HTR-8/SVneo (cell line): ENCODE measurements at places on chromosomes 2 and 18.

DNA sequence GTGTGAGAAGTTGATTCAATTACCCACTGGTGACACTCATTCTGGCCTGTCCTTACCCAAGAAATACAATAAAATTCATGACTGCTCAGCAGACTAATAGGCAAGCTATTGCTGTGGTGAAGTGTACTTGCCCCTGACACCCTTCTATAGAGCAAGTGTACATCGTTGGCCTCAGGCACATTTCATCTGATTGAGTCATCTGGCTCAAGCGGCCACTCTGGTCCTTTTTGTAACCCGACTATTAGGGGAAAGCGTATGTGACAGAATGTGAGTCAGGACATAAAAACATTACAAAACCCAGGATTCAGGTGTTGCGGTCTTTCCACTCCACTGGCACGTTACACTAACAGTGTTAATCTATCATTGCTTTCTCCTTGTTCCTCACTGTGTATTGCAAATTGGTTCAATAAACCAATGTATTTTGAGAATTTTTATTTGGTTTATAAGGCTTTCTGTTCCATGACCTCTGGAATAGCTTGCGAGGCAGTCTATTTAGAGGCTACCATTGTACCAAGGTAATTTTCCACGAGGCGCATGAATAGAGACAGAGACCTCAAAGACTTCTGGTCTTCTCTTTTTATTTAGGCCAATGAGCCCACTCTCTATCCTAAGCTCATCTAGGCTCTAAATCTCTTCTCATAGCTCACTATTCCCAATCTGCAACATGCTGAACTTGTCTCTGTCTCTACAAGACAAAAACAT is 10.2 kb upstream of the TTC32 start:
- DNase-seq = peak; percentile 81

- DNase-seq = no peak
Measured at GRCh38 chr2:3102922-3103569, 274.6 kb downstream of the EIPR1 start.

DNA sequence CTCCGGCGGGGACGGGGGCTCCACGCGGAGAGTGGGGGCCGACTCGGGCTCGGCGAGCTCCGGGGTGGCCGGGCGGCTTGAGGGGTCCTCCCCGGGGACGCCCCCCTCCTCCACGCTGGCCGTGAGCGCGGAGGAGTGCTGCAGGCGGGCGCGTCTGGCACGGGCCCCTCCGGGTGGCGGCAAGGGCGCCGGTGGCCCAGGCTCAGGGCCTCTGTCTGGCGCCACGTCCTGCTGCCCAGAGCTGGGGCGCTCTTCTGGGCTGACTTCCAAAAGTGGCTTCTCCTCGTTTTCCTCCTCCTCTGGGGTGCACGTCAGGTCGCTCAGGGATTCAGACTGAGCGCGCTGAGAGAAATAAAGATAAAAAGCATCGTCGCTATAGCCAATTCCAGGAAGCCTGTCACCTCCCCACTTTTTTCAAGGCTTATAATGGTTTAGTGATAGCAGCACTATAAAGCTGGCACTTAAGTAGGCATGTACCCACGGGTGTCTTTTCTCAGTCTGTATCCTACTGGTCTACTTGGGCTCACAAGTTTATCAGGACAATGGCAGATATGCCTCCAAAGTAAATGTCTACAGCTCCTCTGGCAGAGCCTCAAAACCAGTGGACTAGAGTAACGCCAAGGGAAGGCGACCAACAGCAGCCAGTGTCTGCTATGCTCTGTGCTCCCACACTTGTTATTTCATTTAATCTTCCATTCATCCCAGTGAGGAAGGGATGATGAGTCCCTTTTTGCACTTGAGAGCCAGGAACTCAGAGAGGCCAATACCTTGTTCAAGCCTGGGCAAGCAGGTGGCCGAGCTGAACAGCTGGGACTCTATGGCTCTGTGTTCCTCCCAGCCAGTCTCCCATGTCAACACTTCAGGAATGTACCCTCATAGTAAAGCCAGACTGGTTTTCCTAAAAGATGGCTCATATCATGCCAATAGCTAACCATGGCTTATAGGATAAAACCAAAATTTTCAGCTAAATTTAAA is 92.6 kb upstream of the MGAT4A start:
- no peak for DNase-seq

DNA sequence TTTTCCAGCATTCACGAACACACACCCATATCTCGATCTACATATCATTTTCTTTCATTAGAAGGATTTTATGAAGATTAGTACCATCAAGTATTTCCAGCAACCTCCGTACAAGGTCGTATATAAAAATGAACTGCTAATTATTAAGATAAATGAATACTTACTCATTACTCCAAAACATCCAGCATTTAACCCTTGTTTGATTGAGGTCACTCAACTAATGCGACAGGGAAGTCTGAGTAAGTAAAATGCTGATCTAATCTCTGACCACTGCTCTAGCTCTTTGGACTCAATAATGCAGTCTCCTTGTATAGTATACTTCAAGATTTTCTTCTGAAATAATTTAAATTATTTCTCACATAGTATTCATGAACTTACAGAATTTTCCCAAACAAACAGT is 2.0 kb downstream of the ABHD3 start:
- no peak for DNase-seq

- no peak for DNase-seq
Measured at GRCh38 chr2:4515871-4516761, 812.7 kb downstream of the DCDC2C start.

DNA sequence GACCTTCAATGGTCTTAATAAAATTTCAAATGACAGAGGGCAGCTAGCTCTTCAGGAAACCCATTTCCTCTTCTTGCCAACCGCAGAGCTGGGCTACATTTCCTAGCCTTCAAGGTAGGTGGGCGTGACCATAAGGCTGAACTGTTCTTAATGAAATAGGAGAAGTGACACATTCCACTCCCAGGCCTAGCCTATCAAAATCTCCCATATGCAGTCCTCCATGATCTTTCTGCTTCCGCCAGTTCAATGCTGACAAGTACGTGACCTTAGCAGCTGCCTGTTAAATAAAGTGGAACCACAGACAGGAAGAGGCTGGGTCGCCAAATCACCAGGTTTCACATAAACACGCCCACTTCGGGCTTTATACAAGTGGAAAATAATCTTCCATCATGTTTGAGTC is 13.2 kb downstream of the SERPINE2 start:
- no peak for DNase-seq

GRCh38 chr2:758073-758820 is 81.0 kb upstream of the TMEM18 start:
- DNase-seq = no peak

DNA sequence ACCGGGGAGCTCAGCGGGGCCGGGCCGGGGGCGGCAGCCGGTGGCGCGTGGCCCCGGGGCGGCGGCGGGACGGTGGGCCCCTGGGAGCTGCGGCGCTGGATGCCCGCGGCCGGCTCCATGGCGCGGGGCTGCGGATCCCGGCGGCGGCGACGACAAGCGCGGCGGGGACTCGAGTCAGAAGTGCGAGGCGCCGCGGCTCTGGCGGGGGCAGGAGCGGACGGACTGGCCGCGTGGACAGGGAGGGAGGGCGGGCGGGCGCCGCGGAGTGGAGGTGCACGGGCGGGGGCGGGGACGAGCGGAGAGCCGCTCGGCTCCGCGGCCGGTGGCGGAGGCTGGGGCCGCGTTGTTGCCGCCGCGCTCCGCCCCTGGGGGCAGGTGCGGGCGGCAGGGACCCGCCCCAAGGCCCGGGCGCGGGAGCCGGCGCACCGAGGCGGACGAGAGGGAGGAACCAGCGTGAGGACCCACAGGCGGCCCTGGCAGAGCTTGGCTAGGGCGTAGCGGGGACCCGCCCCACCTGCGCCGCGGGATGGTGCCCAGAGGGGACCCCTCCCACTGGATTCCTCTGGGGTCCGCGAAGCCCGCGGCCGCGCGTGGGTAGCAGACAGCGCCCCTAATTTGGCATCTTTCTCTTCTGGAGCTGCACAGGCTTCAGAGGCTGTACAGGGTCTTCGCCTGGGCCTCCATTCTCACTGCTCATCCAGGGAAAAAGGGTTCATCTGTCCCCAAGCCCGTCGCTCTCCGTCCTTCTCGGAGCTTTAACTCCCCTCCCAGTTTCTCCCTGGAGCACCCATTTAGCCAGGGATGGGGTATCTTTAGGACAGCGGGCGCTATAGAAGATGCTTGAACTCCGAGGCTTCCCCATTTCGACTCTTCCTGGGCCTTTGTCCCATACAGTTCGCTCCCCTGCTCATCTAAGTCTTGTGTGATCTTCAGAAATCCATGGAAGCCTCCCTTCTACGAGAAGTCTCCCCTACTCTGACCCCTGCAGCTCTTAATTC is at the start of gene TMEM163:
TMEM163 (minus strand) TSS at position 184 of the 998 bp plus-strand sequence.
- no peak for DNase-seq

DNA sequence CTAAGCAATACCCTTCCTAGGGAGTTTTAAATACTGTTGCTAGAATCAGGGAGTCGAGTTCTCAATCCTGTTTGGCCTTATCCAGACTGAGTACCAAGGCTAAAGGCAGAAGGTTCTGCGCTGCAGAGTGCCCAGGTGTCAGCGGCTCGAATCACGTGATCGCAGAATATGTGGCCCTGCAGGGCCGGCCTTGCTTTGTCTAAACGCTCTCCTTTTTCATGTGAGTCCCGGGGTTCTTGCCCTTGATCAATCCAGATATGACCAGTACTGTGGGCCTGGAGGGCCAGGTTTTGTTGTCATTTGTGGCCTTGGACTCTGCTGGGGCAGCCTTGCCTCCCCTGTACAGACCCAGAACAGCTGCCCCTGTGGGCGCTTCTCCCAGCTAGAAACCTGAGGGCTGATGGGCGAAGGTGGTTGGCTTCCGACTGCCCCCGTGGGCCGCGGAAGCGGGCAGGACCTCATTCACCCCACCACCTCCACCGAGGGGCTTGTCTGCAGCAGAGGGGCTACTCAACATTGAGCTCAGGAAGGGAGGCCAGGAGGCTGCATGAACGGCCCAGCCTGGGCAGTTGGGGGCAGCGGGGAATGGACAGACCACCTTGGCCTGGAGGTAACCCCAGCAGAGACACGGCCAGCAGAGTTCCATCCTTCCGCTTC is 225.0 kb downstream of the ALPK2 start:
- DNase-seq = no peak

DNA sequence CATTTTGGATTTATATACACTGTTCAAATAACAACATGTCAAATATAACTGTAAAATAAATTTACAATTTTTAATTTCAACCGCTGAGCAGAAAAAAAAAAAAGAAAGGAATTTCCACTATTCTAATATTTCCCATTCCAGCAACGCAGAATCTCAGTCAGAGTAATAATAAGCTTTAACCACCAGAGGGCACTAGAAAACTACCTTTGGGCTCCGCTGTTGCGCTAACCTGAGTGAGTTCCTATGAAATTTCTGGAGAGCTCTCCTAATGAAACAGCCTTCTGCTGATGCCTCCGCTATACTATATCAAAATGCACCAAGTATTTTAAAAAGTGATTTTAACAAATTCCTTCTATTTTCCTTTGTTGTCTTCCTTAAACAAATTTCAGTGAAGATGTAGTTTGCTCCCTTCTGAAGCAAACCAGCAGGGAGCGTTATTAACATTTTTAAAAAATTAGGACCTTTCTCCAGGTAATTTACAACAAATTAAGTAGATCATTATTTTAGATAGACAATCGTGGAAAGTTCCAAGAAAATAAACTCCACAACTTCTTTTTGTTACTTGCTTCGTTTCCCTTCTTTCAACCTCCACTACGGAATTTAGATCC is 23.0 kb downstream of the ERMN start:
- peak; percentile 38 for DNase-seq
